ENCODE measurements at places on chromosomes 6 and 20.

- DNase-seq = no peak
These were observed 10.2 kb downstream of the RPRD1B start for GRCh38 chr20:38043512-38044300.

DNA sequence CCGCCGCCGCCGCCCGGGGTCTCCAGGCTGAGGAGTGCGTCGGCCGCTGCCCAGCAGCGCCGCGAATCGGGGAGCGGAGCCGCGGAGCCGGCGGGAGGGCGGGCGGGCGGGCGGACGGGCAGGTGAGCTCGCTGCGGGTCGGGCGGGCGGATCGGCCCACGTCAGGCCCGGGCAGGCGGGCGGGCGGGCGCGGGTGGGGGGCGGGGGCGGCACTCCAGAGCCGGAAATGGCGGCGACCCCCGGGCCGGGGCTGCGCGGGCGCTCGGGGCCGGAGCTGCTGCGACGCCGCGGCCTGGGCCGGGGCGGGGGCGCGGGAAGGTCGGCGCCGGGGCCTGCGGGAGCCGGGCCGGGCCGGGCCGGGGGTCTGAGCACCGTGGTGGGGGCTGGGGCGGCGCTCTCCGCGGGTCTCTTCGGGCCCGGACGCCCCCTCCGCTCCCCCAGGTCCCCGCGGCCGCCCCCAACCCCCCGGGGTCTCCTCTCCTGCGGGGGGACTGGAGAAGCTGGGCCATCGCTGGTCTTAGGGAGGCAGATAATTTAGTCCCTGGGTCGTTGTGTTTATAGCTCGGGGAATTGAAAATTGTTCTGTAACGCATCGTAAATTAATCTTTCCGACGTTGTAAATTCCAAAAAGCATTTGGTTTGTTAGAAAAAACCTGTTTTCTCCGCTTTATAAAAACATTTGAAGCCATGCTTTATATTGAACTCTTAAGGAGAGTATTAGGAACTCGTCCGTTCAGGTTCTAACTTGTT, 451 bp downstream of the DNAJC5 start:
- peak; percentile 22 for DNase-seq

- DNase-seq = no peak
These were observed 379 bp downstream of the CABLES2 start for GRCh38 chr20:62406635-62407176.

DNA sequence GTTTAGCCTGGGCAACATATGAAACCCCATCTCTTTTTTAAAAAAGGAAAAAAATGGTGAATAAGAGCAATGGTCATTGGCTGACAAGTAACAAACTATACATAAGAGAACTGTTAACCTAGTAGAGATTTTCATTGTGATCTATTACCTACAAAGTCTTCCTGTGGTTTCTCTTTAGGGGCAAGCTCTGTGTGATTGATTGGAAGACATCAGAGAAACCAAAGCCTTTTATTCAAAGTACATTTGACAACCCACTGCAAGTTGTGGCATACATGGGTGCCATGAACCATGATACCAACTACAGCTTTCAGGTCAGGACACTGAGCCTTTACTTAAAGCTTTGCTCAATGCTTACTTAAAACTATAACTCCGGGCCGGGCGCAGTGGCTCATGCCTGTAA, 19.2 kb downstream of the MGME1 start:
- DNase-seq = no peak

DNA sequence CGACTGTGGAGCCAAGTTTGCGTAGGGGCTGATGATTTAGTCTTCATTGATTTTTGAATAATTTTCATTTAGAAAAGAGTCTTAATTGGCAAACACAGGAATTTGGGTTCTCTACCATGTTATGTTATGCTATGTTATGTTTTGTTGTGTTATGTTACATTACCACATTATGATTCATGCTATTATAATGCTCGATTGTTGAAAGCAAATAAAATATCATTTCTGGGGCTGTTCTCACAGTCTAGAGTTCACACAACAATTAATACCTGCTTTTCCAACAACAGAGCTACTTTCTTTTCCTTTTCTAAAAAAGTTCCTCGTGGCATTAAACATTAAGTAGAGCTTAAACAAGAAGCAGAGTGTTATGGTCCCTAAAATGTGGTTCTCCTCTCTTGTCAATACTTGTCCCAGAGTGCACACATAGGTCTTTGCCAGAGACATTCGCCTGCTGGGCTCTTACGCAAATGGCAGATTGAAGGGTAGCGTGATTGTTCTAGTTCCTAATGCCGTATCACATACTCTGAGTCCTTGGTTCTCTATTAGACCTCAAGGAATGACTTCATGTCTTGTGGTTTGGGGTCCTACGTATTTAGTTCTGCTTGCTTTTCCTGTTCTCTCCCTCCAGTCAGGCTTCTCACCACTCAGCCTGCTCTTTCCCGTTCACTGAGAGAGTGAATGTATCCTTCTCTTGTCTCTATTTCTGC, 370.3 kb downstream of the CD109 start:
- DNase-seq = no peak

GRCh38 chr6:68126089-68126749, 508.9 kb upstream of the ADGRB3 start:
- no peak for DNase-seq

DNA sequence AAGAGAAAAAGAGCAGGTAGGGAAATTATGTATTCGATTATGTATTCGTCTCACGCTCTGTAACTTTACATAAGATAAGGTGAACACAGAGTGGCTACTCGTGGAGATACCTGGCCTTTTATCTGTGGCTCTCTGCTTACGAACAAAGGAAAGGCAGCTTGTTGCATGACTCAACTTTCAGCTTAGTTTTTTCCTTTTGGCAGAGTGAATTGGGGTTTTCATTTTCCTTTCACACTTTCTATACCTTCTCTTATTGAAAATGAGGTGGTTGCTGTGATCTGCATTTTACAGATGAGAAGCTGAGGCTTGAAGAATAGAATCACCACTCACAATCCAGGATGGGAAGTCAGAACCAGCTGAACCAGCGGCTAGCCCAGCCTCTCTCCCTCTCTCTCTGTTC, 13.3 kb upstream of the KCNK15 start:
- DNase-seq = no peak

- no peak for DNase-seq
These were observed 57.7 kb upstream of the SLC22A1 start for GRCh38 chr6:160063771-160064413.

- no peak for DNase-seq
These were observed 31.7 kb upstream of the HCRTR2 start for GRCh38 chr6:55142610-55143009.

DNA sequence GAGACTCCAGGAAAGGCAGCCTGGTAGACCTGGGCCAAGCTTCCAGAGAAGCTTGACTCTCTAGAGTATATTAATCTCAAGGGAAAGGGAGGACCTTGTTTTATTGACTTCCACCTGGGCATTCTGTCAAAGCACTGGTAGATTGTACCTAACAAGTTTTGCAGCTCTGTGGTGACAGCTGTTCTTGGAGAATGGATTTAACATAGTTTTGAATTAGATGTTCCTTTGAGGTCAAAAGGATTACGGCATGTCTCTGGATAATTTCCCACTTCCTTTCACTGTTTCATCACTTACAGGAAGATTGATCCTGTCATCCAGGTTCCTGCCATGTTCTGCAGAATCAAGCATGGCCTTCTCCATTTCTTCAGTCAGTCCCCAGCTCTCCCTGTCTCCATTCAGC, 246.0 kb downstream of the PHACTR1 start:
- no peak for DNase-seq

DNA sequence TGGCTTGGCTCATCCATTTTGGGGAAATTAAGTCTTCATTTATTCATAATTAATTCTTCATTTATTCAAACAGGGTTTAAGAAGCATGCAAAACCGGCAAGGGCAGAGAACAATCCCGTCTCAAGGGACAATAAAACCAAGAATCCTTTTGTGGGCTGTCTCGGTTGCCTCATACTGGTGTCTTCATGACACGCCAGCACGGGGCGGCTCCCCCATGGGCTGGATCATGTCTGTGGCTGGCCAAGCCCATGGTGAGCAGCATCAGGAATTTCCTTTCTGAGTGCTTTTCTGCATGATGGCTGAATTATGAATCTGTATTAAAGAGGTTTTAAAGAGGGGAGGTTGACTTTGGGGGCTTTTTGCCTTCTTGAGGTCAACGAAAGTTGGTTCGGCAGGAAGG, 38.3 kb upstream of the DUSP22 start:
- DNase-seq = no peak

- no peak for DNase-seq
These were observed 92.7 kb downstream of the EYA4 start for GRCh38 chr6:133333852-133334251.

DNA sequence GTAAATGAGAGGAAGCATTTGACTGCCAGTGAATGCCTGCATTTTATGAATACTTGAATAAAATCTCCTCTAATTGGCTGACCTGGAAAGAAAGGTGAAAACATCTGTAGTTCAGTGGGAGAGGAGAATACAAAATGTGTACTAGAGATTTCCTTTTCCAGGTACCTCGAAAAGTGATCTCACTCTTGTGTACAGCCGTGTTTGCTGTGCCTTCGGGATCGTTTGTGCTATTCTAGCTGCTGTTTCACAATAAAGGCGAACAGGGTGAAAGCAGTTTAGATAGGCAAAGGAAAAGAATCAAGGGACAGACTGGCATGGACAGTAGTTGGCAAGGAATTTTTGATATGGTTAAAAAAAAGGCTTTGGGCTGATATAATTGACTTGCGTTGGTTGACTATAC, 112.3 kb downstream of the ARID1B start:
- no peak for DNase-seq

DNA sequence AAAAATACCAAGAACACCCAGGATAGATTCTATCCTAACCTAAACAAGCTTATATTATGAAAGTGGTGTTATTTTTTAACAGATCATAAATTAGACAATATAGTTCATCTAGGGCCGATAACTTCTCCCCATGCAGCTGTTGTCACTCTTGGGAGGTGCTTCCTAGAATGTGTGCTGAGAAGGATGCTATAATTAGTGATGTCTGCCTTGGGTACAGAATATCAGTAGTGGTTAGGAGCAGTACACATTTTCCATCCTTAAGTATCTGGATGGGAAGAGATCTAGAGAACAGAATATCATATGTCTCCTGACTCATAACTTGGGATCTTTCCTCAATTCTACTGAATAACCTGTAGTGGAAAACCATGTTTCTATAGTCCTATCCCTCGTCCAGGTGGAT, 214.5 kb downstream of the BCKDHB start:
- no peak for DNase-seq

DNA sequence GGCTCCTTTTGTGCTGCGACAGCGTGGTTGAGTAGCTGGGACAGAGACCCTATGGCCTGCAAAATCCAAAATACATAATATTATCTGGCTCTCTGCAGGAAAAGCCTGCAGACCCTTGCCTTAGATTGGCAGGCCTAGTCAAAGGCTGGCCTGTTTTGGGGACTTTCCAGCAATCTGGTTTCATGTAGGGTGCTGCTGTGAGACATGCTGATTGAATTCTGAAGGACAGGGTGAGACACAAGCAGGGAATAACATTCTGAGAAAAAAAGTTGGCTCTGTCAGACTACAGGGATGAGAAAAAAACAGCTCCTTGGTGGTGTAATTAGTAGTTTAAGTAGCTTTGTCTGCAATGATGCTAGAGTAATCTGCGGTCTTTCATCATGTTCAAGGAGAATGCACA, 402.7 kb upstream of the AGPAT4 start:
- DNase-seq = no peak

- no peak for DNase-seq
These were observed 12.7 kb downstream of the GGT7 start for GRCh38 chr20:34859826-34860545.

- DNase-seq = no peak
These were observed 6.7 kb downstream of the TEAD3 start for GRCh38 chr6:35489995-35490791.

DNA sequence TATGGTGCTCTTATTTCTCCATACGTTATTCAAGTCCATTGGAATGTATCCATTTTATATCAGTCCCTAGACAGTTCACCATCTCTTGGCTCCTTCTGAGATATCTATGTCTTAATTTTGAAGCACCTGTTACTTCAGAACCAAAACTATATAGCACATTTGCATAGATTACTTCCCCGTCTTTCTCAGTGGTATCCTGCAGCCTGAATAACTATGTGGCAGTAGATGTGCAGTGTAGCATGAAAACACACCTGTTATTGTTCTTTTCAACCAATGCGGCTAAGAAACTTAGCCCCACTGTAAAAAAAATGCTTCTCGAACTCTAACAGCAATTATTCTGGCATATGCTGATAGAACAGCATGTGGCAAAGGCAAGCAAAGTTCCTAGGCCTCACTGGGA, 1184.4 kb upstream of the ADGRB3 start:
- DNase-seq = peak; percentile 95

- no peak for DNase-seq
These were observed 22.9 kb downstream of the PTPN1 start for GRCh38 chr20:50533061-50533460.

DNA sequence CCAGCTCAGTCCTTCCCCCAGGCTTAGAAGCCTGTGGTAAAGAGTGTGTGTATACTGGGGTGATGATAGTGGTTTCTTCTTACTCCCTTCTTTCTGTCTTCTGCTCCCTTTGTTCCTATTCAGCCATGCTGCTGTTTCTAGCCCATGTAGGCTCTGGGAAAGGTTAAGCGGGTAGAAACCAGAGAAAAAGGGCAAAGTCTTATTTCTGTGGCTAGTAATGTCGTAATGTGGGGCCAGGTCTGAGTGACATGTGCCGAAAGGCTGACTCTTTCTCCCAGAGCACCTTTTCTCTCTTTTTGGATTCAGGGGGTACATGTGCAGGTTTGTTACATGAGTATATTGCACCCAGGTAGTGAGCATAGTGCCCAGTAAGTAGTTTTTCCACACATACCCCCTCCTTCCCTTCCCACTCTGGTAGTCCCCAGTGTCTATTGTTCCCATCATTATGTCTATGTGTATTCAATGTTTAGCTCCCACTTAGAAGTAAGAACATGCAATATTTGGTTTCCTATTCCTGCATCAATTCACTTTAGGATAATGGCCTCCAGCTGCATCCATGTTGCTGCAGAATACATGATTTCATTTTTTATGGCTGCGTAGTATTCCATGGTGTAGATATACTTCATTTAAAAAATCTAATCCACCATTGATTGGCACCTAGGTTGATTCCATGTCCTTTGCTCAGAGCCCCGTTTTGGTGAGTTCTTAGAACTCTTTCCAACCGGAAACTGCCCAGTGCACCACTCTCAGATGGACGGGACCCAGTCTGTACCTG, 74.3 kb downstream of the EFHC1 start:
- no peak for DNase-seq

GRCh38 chr20:57236813-57237584, 29.4 kb downstream of the BMP7 start:
- no peak for DNase-seq

DNA sequence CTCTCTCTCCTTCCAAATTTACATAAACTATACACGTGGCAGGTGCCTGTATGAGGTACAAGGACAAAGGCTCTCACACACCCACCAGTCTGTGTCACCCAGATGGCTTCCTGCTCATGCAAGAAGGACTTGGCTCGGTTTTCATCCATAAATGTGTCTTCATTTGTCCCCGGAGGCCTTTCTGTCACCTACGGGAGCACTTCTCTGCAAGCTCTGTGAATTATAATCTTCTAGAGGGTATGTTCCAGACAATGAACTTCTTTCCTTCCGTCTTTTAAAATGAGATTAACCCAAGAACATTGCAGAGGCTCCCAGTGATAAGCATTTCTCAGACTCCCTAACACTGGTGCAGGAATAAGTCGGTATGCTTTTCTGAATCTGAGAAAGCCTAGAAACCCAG, 123.6 kb downstream of the PTPRT start:
- no peak for DNase-seq

GRCh38 chr6:131048459-131048858, 14.6 kb downstream of the EPB41L2 start:
- DNase-seq = no peak

All from OCI-LY7 (cell line).